ENCODE measurements at places on chromosomes 2 and 18.
A peak's percentile ranks its signal among the peaks of the same experiment; 100 is the strongest.

DNA sequence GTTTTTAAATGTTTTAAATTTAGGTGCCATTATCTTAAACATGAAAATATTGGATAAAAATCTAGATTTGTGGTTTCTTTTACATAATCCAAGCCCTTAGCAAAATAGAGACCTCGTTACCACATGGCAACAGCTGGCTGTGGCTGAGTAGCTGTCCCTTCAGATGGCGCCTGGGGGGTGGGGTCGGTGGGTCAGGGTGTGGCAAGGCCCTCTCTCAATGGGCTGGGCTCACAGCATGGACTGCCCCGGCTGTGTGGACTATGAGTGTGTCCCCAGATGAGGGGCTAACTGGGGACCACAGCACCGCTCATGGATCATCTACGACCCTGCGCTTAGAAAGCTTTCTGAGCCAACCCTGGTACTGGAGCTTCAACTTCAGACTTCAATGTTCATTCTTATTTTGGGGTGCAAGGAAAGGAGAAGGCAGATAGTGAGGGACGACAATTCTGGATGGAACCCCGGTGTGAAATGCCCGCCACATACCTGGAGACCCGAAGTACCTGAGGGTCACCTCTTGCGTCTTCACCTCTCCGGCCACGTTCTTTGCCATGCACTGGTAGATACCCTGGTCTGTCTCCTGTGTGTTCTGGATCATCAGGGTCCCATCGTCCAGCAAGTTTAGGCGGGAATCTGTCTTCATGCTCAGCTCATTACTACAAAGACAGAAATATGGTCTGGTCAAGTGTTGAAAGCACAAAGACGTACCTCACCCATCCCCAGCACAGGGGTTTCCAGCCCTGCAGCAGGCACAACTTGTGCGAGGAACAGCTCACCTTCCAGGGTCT, 71.0 kb downstream of the PXDN start:
- no peak for DNase-seq

DNA sequence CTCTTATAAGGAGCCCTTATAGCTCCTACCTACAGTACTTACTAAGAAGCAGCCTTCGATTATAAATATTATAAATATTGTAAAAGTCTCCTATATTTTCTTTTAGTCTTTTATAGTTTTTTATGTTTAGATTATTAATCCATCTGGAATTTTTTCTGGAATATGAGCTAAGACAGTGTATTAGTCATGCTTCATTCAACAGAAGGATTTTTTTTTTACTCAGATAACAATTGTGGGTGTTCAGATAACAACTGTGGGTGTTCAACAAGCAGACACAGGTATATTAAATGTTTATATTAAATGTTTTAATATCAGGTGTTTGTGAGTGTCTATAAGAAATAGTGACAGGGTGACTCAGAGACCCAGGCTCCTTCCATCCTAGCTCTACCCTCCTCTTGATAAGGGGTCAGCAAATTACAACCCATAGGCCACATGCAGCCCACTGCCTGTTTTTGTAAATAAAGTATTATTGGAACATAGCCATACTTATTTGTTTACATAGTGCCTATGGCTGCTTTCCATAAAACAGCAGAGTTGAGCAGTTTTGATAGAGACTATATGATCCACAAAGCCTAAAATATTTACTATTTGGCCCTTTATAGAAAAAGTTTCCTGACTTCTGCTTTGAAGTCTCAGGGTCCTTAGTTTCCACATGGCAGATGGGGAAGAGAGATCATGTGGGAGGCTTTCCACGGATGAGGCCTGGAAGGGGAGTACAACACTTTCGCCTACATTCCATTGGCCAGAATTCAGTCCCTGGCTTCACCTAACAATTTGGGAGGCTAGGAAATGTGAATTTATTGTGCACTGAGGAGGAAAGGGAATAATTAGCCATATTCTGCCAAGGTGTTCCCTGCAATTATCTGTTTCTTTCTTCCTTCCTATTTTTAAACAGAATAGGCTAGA, 4.3 kb upstream of the SPATS2L start:
- no peak for DNase-seq

DNA sequence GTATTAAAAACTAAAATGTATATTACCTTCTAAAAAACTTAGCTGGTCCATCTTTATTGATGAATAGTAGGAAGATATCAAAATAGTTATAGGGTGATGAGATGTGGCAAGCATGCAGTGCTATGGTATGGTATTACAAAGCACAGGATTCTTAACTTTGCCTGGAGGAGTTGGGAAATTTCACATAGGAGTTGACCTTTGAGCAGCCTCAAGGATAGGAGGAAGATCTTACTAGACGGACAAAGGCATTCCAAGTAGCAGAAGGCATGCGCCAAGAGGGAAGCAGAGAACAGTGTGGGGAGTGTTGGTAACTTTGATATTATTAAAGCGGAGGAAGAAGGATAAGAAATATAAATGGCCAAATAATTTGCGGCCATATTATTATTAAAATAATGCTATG, 60.0 kb downstream of the TTC21B start:
- DNase-seq, result no peak

DNA sequence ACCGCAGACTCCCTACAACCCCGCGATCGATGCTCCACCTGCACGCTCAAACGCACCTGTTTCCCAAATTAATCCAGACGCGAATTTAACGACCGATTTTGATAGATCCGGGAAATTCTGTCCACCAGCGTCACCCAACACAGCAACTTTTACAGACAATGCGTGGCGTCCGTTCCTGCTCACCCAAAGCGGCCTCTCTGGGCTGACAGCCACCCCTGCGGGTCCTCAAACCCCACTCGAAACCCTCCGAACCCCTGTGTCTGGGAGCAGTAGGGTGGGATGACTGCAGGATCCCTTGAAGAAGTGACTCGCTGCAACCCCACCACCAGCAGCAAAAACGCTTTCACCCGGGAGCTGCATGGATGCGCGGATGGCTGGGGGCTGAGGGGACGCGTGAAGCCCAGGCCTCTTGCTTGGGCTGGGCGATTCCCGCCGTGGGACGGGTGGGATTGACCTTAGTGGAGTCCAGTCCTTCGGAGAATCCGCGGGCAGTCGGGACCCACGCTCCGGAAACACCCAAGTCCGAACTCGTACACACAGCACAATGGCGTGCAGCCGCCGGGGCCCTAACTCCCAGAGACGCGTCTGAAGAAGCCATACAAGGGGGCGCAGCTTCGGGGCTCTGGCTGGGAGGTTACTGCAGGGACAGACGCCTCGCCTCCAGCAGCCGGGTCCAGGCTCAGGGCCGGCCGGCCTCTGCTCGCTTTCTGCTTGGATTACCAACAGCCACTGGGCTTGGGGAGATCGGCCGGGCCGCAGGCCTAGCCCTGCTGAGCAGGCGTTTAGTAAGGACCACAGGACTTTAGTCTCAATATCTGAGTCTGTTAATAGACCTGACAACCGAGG, 31.1 kb upstream of the ATP6V1B1 start:
- DNase-seq, result no peak

DNA sequence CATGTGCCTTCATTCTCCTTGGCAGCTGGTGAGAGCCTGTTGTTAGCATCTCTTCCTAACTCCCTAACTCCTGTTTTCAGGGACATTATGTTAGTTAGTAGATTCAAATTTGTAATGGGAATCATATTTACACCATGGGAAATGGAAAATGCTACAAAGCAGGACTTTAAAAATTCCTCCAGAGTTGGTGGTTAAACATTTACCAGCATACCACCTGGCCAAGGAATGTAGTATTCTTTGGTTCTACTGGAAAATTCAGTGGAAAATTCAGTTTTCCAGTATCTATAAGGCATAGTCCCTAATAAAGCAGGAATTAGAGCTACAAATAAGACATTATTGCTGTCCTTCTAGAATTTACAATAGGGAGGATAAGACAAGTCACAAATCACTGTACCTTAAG, 291.7 kb downstream of the GPD2 start:
- DNase-seq, result no peak

DNA sequence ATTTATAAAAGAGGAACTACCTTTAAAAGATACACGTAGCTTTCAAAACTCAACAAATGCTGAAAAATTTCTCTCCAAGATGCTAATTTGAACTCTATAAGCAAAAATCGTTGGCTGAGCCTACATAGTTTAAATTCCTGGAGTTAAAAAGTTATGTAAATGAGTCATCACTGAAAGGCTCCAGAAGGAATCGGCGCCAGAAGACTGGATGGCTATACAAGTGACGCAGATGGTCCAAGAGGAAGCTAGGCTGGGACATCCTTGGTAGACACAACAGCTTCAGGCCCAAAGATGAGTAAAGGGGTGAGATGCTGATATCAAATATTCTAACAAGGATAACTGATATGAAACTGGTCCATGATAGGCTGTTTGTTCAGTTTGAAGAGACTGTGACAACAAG, 22.8 kb upstream of the DNAH6 start:
- DNase-seq, result no peak

GRCh38 chr2:32925283-32925815, 21.4 kb upstream of the LTBP1 start:
- no peak for DNase-seq

DNA sequence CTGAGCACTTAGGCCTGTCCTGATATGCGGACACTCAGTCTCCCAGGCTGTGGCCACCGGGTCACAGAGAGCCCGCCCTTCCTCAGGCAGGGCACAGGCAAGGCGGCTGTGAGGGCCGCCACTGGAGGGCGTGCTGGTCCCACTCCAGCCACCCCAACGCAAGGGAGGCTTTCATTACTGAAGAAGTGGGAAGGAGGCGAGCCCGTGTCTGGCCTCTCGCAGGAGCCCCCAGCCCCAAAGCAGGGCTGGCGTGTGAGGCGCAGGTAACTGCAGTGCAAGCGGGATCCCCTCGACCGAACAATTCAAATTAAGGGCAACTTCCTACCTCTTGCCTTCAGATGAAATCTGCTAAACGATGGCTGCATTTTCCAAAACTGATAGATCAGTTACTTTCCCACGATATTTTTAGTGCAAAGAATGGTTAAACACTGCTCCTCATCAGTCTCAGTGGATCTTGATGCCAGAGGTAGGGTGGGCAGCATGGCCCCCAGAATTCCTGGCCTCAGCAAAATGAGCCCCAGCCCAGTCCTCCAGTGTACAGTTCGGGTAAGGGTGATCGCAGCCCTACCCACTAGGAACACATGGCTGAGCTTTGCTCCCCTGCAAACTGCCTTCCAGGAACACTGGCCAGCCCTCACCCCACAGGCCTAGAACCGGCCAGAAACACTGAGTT, 97.2 kb downstream of the SEPTIN10 start:
- peak; percentile 27 for DNase-seq

DNA sequence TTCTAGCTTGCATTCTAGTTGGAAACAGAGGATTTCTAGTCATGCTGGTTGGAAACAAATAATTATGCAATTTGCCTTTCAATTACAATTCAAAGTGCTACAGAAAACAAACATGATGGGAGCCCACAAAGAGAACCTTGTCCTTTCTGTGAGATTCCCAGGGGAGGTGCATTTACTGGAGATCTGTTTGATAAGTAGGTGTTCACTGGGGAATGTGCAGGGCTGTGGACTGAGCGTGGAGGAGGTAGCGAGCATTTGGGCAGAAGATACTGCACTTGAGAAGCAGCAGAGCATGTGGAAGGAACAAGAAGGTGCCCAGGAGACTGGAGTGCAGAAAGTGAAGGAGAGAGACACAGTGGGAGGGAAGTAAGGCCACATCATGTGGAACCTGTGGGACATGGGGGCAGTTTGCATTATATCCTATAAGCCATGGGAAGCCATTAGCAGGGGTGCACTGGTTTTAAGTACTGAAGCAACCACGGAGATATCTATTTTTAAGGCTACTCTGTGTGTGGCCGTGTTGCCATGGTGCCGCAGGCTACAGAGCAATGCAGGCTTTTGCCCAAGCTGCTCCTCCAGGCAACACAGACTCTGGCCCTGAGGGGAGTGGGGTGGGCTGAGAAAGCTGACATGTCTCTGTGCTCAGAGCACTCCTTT, 154.0 kb downstream of the ANTXR1 start:
- DNase-seq, result no peak

DNA sequence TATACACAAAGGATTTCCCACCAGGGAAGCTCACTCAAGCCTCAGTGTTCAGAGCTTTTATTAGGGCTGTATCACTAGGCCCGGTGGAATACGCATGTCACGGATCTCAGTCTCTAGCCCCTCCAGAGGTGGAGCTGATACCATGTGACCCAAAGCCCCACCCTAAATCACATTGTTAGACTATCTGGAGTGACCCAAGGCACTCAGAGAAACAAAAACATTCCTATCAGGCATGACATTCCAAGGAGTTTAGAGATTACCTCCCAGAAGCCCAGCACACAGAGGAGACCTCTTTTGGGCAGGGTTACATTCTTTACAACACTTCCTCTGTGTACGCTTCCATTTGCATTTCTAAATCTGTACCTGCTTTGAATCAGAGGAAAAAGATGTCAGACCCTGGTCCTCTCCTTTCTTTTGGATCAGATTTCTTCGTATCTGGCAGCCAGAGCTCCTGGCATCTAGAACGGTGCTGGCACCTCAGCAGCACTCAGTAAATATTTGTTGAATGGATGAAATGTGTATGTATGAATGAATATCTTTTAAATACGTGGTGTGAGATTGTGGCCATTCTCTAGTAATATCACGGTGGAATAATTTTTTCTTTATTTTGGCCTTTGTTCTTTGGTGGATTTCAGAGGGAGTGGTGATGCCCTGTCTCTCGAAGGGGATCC, 37.7 kb upstream of the SMAD2 start:
- DNase-seq, result no peak

GRCh38 chr18:51789871-51790270, 550.1 kb upstream of the DCC start:
- DNase-seq, result no peak

DNA sequence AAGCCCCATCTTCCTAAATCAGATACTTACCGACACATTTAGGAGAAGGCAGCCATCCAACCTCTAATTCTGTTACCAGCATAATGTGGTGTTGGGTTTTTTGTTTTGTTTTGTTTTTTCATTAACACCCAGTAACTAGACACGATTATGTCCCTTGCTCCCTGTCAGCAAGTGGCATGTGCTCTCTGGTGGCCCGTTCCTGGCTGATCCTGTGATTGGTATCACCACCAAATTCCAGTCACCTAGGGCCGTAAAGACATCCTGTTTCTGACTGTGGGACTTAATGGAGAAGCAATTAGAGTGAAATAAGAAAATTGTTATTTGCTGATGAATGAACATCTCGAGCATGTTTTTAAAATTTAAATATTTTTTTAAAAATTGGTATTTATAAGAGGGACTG, 5.9 kb upstream of the DLX1 start:
- DNase-seq, result no peak

- no peak for DNase-seq
These were observed 67.2 kb downstream of the KCTD1 start for GRCh38 chr18:26480897-26481795.

- DNase-seq, result no peak
These were observed 31.1 kb downstream of the BIN1 start for GRCh38 chr2:127075821-127076220.

GRCh38 chr2:203061346-203061745, 46.7 kb downstream of the NBEAL1 start:
- DNase-seq, result no peak

- DNase-seq, result no peak
These were observed 99.1 kb downstream of the GREB1L start for GRCh38 chr18:21341141-21341540.

GRCh38 chr2:26162963-26163362, 9.9 kb upstream of the GAREM2 start:
- DNase-seq, result no peak

GRCh38 chr18:373780-374179, 105.9 kb upstream of the THOC1 start:
- DNase-seq, result no peak
